Choroid plexus epithelial cell (primary cell): ENCODE measurements at places on chromosomes 11 and 22.

DNA sequence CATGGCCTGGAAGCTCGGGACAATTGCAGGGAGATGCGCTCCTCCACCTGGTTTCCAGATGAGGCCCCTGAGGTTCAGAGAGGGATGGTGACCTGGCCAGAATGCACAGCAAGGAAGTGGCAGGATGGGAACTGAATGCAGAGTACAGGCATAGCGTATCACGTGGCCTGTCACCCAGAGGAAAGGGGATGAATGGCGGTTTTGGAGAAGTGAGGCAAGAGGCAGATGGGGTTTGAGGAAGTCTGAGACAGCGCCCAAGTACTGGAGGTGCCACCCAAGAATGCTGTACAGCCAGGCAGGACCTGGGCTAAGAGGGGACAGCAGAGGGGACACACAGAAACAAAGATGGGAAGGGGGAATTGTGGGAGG, 4.9 kb downstream of the RAB3IL1 start:
- DNase-seq: no peak

DNA sequence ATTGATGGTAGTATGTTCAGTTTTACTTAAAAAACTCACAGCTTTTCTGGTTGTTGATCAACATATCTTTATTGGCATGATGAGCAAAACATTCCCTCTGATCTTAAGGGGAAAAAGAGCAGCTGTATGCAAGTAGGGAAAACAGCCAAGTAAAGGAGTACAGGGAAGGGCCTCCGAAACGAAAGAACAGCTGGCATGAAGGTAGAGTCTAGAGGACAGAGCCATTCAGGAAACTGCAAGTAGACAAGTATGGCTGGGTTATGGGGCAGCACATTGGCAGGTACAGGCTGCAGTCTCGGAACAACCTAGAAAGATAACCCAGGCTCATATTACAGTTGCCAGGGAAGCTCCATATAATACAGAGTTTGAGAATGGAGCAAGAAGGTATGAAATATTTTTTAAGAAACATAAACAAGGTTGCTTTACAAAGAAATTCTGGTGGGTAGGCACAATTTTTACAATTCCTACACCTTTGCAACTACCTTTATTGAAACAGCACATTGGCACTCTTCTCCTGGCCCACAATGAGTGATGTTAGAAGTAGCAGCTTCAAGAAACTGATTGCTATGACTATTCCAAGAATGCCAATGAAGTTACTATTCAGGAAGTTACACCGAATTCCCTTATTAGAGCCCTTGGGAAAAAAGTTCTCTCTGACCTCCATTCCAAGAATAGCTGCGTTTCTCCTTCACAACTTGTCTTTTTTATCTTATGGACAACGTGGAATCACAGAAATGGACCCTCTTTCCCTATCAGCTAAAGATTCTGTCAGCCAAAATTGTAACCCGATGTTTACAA, 45.2 kb downstream of the LGR4 start:
- DNase-seq: no peak

GRCh38 chr22:41816241-41816640, 15.8 kb downstream of the CCDC134 start:
- DNase-seq: no peak

- peak; percentile 44 for DNase-seq
Measured at GRCh38 chr11:22807855-22808570, 21.6 kb downstream of the SVIP start.

DNA sequence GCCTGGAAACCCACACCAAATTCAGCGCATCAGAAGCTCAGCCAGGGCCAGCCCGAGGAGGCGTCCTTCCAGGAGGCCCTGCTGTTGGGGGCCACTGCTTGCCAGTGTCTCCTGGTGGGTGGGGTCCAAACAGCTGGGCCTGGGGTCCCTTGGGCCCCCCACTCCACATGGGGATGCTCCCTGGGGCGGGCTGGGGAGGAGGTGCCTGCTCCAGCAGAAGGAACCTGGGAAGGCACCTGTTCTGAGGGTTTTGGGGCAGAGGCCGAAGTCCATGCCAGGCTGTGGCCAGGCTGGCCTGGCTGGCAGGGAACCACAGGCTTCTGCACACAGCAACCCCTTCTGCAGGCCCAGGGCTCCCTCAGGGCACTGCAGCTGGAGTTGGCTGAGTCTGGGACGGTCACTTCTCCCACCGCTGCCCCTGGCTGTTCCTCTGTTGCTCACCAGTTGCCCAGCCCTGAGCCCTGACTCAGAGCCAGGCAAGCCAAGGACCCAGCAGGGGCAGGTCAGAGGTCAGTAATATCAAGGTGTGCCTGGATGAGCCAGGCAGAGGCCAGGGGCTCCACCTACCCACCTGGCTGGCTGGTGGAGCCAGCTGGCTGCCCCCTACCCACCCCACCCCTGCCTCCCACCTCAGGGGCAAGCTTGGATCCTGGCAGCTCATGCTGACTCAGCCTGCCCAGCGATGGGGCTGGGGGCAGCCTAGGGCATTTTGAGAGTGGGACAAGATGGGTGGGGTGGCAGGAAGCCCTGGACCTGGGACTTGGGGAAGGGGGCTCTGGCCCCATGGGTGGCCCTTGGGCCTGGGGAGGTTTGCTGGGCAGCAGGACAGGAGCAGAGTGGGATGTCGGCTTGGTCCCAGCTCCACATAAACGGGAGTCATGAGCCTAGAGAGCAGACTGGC, 12.0 kb upstream of the PHLDA2 start:
- DNase-seq: no peak

DNA sequence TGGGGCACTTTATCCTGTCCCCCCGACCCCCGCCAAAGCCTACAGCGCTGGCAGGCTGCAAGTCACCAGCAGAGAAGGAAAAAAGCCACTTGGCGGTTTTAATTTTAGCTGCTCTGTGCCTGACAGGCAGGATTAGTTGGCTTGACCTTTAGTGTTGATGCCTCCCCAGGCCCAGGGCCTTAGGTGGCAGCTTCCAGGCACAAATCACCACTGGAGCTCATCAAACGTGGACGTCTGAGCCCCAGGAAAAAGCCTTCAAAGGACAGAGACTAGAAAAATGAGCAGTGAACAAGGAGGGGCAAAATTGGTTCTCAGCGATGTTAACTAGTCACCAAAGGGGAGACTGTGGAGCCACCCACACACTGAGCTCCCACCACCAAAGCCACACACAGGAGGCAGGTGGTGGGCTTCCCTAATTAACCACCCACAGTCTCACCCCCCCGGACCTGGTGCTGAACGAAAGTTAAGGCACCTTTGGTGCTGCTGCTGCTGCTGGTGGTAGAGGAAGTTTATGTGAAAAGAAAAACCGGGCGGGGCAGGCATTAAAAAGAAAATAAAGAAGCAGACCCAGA, 4.4 kb upstream of the PYGM start:
- DNase-seq: no peak

- DNase-seq: no peak
Measured at GRCh38 chr11:72004515-72005346, 6.0 kb downstream of the IL18BP start.

DNA sequence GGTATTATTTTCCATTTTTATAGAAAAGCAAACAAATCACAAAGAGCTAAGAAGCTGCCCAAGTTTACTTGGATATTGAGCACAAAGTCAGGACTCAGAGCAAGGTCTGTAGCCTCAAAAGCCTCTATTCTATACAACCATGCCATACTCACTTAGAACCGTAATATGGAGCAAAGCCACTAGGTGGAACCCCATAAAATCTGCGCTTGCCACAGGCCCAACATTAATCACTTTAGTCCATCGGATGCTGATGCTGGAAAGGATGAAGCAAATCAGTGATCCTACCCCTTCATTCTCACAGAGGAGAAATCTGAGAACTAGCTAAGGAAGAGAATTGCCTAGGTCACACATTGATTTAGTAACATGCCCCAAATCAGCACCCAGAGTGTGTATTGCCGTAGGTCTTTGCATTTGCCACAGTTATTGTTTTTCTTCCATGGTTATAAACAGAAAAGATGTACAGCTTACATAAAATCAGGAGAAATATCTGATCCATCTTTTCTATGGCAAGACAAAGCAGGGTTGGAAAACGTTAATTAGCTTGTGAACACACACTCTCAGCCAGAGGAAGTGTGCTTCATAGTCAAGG, 56.7 kb upstream of the RAB38 start:
- DNase-seq: peak; percentile 70

- no peak for DNase-seq
Measured at GRCh38 chr11:2570211-2570811, 125.5 kb downstream of the KCNQ1 start.

- DNase-seq: peak; percentile 96
Measured at GRCh38 chr11:14336507-14337503, 22.2 kb downstream of the RRAS2 start.

- no peak for DNase-seq
Measured at GRCh38 chr11:117594721-117595120, 202.3 kb downstream of the DSCAML1 start.

- no peak for DNase-seq
Measured at GRCh38 chr11:73194034-73194507, 24.0 kb upstream of the P2RY2 start.

DNA sequence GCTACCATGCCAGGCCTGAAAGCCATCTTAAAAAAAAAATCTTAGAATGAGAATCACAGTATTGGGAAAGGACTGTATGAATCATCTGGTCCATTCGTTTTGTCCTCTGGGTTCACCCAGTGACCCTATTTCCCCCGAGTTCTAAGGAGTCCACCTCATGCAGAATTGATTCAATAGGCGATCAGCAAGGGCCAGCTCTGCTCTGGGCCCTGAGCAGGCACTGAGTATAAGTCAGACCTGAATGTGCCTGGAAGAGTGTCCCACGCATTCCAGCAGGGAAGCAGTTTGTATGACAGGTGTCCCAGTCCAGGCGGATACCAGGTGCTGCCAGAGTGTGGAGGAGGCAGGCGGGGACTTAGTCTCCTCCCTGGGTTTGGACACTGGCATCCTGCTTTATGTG, 883 bp upstream of the HMOX1 start:
- DNase-seq: no peak

DNA sequence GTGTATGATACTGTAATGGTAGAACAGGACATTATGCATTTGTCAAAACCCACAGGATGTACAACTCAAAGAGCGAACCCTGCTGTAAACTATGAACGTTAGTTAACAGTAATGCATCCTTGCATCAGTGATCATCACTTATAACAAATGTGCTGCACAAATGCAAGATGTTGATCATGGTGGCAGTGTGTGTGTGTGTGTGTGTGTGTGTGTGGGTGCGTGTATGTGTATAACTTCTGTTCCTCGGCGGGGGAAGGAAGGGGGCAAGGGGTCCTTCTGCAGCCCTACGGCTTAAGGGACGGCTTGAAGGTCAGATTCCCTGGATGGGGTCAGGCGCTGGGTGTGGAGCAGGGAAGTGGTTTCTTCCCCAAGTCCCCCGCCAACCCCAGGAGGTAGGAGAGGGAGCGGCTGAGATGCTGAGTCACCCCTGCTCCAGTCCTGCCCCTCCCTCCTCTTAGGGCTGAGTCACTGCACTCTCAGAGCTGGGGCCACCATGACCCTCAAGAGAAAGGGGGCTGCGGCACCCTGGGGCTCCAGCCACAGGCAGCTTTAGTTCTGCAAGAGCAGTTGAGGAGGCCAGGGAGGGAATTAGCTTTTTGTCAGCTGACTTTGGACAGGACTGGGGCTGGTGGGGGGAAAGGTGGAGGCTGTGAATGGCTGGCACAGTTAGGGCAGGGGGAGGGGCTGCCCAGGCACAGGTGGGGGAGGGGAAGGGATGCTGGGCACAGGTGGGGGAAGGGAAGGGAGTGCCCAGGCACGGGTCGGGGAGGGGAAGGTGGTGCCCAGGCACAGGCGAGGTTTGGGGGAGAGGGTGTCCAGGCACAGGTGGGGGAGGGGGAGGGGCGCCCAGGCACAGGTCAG, 8.8 kb upstream of the CTSD start:
- DNase-seq: peak; percentile 99

DNA sequence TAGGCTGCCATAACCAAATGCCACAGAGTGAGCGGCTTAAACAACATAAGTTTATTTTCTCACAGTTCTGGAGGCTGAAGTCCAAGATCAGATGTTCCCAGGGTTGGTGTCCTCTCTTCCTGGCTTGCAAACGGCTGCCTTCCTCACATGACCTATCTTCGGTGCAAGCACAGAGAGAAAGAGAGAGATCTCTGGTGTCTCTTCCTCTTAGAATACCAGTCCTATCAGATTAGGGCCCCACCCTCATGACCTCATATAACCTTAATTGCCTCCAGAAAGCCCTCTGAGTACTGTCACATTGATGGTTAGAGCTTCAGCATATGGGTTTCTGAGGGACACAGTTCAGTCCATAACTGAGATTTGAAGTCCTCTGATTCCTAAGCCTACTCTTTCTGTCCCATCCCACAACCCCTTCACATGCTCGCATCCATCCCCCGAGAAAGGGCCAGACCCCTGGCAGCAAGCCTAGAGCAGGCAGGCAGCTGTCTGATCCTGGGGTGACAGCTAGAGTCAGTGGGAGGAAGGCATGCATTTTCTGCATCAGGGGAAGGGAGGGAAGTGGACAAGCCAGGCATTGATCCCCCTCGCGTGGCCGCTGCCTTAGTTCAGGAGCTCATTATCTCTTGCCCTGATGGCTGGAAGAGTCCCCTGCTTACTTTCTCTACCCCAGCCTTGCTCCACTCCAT, 114.1 kb downstream of the FAR1 start:
- DNase-seq: no peak

- no peak for DNase-seq
Measured at GRCh38 chr11:123904932-123905331, 3.0 kb downstream of the OR8D4 start.

GRCh38 chr11:122170815-122171475, 54.9 kb upstream of the BLID start:
- peak; percentile 56 for DNase-seq

- DNase-seq: no peak
Measured at GRCh38 chr11:88404932-88405710, 67.6 kb upstream of the CTSC start.

DNA sequence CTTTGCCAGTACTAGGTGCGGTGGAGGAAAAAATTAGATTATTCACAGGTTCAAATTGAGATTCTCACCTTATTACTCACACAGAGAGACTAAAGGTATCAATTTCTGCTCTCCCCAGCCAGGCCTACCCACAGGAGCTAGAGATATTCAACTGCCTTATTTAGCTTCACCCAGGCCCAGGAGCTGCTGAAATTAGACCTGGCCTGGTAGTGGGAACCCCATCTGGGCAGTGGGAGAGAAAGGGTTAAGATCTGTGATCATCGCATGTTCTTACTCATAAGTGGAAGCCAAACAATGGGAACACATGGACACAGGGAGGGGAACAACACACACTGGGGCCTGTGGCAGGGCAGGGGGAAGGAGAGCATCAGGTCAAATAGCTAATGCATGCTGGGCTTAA, 20.9 kb upstream of the MICAL2 start:
- no peak for DNase-seq

GRCh38 chr22:35310556-35311550, 11.2 kb downstream of the TOM1 start:
- DNase-seq: peak; percentile 6

- DNase-seq: no peak
Measured at GRCh38 chr11:130220311-130221035, 60.9 kb downstream of the ST14 start.

DNA sequence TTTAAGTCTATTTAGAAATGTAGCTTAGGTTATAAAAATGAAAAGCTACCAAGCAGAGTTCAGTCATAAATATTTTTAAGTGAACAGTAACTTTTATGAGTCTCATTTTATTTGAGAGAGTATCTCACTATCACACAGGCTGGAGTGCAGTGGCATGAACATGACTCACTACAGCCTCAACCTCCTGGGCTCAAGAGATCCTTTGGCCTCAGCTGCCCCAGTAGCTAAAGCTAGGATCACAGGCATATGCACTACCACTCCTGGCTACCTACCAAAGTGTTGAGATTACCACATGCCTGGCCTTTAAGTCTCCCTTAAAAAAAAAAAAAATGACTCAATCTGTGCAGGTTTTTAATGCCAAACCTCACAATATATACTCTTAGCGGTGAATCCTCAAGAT, 34.7 kb upstream of the CLNS1A start:
- peak; percentile 97 for DNase-seq
